Cerebellar nuclear complex (tissue), 1 donor: ENCODE measurements at places on chromosomes 6 and 20.

- DNase-seq: no peak
Observed at GRCh38 chr20:61254881-61255626, 3.0 kb downstream of the CDH4 start.

GRCh38 chr6:134173936-134174671, 121.7 kb upstream of the SLC2A12 start:
- DNase-seq: peak; percentile 23

DNA sequence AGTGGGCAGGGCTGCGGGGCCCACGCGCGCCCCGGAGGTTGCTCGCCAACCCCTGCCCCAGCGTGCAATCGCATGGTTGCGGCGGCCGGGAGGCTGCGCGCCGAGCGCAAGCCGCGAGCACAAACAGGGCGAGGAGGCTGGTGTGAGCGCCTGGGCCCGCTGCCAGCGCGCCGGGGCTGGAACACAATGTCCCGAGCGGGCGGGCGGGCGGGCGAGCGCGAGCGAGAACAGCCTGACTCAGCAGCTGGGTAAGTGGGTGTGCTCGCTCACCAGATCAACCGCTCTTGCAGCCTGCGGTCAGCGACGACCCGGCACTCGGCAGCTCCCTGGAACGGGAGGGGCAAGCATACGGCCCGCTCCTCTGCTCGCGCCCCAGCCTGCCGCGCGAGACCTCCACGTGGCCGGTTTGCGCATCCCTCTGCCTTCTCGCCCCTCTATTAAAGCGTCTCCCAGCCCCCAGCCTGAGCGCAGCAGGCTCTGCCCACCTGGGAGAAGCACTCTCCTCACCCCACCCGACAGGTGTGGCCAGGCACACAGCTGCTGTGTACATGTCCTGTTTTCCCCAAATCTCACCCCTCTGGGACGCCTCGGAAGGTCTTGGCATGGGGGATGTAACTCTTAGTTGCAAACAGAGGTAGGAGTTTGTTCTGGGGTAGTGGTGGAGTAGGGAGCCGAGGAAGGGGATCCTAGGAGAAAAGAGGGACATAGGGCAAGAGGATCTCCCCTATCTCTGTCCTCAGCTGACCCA, 8.7 kb upstream of the ARMC12 start:
- peak; percentile 23 for DNase-seq

- no peak for DNase-seq
Observed at GRCh38 chr6:41460742-41461336, 85.3 kb upstream of the FOXP4 start.

GRCh38 chr6:15904651-15905376, 224.1 kb upstream of the MYLIP start:
- DNase-seq: no peak

GRCh38 chr6:134436281-134436815, 118.4 kb upstream of the SGK1 start:
- DNase-seq: no peak

DNA sequence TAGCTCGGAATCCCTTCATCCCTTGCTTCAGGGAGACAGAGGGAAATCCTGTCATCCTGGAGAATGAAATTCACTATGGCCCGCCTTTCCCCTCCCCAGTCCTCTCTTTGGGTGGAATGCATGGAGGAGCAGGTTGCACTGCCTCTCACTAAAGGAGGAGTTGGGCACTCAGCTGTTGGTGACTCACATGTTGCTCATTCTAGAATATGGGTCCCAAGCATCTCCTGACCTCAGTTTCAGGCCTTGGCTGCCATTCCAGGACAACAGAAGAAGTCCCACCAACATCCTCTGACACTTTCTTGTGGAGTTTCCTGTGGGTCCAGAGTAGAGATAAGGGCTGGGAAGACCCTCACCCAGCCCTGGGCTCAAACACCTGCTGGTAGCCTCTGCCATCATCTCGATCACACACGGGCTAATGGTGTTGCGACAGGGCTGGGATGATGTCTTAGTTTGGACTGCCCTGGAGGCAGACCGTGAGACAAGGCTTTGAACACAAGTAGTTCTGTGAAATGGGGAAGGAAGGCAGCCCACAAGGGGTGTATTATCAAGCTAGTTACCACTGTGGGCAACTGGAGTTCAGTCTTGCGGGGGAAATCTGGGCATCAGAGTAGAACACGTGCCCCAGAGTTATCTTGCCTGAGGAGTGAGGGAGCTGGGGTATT, 52.4 kb upstream of the RNF24 start:
- DNase-seq: no peak
